ENCODE measurements at places on chromosomes 7 and 10. TPM values are rescaled to one million over a fixed set of nuclear protein-coding genes. Genes with fewer than 3 reads are reported as not detected.

ZP3 gene
- 0.53 TPM for polyA plus RNA-seq

TMEM176B gene
- 18.9 TPM for polyA plus RNA-seq

ZFAND4 gene
- 5.0 TPM for polyA plus RNA-seq

CRYGN gene
- polyA plus RNA-seq = 0.50 TPM

LRIT1 gene
- polyA plus RNA-seq = not detected
